Mesenteric fat pad (tissue), 1 donor: ENCODE measurements at places on chromosomes 5 and 9. TPM values are rescaled to one million over a fixed set of nuclear protein-coding genes. Genes with fewer than 3 reads are reported as not detected.

ZDHHC11B gene
- total RNA-seq, result 6.9 TPM

PROB1 gene
- total RNA-seq, result 2.1 TPM

DNA sequence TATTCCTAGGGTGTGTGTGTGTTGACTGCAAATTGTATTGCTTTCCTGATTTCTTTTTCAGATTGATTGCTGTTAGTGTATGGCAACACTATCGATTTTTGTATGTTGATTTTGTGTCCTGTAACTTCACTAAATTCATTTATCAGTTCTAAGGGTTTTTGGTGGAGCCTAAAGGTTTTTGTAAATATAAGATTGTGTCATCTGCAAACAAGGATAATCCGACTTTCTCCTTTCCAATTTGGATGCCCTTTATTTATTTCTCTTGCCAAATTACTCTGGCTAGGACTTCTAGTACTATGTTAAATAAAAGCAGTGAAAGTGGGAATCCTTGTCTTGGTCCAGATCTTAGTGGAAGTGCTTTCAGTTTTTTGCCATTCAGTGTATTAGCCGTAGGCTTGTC lies 340.9 kb upstream of the KLF4 start:
- DNase-seq, result no peak

- no peak for DNase-seq
Measured at GRCh38 chr5:143186623-143187022, 216.9 kb downstream of the NR3C1 start.

GRCh38 chr5:146909255-146910068 lies 30.9 kb upstream of the PPP2R2B start:
- DNase-seq, result no peak

- no peak for DNase-seq
Measured at GRCh38 chr5:60636001-60636400, 64.0 kb downstream of the DEPDC1B start.

- no peak for DNase-seq
Measured at GRCh38 chr5:143471041-143471509, 67.6 kb upstream of the NR3C1 start.

GRCh38 chr5:21070858-21071257 lies 1082.9 kb upstream of the CDH18 start:
- no peak for DNase-seq

DNA sequence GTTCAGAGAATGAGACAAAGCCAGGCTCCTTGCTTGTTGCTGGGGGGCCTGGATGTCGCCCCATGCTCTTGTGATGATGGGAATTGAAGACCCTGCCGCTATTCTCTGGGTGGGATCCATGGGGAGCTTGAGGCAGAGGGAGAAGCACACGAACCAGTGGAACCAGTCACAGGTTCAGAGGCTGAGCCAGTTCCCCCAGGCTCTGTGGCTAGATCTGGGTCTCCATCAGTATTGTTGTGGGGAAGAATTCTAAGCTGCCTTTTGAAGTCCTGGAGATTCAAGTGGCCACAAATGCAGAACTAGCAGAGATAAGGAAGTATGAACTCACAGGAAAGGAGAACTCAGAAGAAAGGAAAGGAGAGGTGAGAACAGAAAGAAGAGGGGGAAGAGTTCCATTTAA lies 219.4 kb downstream of the MSX2 start:
- DNase-seq, result no peak
